ENCODE measurements at places on chromosomes 1 and 21. TPM values are rescaled to one million over a fixed set of nuclear protein-coding genes. Genes with fewer than 3 reads are reported as not detected.

DNA sequence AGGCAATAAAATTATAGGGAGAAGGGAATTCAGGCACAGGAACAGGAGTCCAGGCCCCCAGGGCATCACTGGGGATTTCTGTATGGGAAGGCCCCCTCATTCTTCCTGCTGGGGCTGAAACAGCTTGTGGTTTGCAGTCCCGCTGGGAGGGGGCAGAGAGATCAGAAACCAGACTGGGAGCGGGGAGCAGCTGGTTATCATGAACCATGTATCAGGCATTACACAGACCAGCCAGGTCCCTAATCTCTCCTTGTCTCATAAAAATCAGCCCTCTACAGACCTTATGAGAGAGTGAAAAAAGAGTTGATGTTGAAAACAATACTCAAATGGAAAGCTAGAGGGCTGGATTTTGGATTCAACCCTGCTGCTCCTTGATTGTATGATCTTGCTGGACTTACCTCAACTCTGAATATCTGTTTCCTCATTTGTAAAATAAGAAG lies 93.4 kb upstream of the F3 start:
- peak; percentile 86 for DNase-seq

DNA sequence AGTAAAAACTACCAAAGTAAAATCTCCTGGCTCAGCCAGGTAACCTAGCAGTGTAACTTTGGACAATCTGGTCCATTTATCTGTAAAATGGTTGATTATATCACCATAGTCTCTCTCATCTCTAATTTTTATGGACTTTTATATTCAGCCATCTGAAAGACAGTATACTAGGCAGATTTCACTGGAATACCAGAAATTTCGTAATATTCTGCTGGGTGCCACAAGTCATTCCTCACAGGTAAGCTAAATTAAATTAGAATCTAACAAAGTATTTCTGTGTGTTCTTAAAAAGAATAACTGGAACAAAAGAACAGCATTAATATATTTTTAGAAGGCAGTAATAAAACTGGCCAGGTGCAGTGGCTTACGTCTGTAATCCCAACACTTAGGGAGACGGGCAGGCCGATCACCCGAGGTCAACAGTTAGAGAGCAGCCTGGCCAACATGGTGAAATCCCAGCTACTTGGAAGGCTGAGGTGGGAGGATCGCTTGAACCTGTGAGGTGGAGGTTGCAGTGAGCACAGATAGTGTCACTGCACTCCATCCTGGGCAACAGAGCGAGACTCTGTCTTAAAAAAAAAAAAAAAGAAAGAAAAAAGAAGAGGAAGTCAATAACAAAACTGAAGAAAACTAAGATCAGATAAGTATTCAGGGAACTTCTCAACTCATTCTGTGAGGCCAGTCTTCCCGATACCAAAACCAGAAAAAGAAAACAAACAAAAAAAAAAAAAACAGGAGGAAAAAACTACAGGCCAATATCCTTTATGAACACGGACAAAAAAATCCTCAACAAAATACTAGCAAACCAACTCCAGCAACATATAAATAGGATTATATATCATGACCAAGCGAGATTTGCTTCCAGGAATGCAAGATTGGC lies 35.9 kb downstream of the PIK3R3 start:
- DNase-seq: no peak

Gene CA6
- polyA plus RNA-seq: not detected

DNA sequence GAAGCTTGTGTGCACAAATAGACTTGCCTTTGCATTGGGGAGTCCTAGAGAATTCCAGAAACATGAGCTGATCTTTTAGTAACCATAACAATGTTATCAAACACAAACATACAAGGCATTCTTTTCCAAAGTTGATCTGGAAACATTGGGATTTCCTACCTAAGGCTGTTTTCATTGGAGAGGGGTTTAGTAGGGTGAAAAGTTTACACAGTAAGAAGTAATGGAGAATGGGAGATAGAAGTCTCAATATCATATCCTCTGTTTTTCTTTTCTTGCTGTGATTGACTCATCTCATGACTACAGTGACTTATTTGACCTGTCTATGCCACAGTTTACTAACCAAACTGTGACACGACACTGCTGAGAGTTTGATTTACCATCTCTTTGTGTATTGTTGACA lies 65.6 kb upstream of the PLA2G4A start:
- DNase-seq: peak; percentile 51

- no peak for DNase-seq
These were observed 618.0 kb downstream of the KIF26B start for GRCh38 chr1:245772739-245773138.

- DNase-seq: no peak
These were observed 19.9 kb downstream of the ZNF648 start for GRCh38 chr1:182041615-182042014.

- DNase-seq: no peak
These were observed 163.6 kb downstream of the PAPPA2 start for GRCh38 chr1:176626572-176627061.

GRCh38 chr1:20705203-20705755 lies 12.5 kb downstream of the KIF17 start:
- no peak for DNase-seq

Gene TFF3
- not detected for polyA plus RNA-seq

DNA sequence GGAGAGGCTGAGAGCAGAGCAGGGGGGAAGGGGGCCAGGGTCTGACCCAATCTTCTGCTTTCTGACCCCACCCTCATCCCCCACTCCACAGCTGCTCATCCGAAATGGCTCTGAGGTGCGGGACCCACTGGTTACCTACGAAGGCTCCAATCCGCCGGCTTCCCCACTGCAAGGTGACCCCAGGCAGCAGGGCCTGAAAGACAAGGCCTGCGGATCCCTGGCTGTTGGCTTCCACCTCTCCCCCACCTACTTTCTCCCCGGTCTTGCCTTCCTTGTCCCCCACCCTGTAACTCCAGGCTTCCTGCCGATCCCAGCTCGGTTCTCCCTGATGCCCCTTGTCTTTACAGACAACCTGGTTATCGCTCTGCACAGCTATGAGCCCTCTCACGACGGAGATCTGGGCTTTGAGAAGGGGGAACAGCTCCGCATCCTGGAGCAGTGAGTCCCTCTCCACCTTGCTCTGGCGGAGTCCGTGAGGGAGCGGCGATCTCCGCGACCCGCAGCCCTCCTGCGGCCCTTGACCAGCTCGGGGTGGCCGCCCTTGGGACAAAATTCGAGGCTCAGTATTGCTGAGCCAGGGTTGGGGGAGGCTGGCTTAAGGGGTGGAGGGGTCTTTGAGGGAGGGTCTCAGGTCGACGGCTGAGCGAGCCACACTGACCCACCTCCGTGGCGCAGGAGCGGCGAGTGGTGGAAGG lies 17.1 kb upstream of the HDAC1 start:
- DNase-seq: no peak
